NCI-H345 (cell line): ENCODE measurements at places on chromosomes 3 and 15.

GRCh38 chr3:66661628-66662027 is 160.8 kb upstream of the LRIG1 start:
- no peak for DNase-seq

- no peak for DNase-seq
Measured at GRCh38 chr3:10515884-10516495, 10.6 kb upstream of the ATP2B2 start.

DNA sequence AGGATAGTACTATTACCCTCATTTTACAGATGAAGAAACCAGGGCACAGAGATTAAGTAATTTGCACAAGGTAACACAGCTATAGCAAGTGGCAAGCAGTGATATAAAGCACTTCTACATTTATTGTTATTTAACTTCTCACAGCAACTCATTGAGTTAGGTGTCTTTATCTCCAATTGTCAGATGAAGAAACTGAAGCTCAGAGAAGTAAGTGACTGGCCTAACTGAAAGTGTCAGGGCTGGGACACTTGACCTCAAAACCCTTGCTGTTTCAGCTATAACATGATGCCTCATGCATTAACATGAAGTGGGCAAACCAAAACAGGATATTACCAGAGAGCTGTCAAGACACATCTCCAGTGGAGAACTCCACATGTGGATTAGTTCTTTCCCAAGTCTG is 65.8 kb upstream of the LEKR1 start:
- DNase-seq = no peak

DNA sequence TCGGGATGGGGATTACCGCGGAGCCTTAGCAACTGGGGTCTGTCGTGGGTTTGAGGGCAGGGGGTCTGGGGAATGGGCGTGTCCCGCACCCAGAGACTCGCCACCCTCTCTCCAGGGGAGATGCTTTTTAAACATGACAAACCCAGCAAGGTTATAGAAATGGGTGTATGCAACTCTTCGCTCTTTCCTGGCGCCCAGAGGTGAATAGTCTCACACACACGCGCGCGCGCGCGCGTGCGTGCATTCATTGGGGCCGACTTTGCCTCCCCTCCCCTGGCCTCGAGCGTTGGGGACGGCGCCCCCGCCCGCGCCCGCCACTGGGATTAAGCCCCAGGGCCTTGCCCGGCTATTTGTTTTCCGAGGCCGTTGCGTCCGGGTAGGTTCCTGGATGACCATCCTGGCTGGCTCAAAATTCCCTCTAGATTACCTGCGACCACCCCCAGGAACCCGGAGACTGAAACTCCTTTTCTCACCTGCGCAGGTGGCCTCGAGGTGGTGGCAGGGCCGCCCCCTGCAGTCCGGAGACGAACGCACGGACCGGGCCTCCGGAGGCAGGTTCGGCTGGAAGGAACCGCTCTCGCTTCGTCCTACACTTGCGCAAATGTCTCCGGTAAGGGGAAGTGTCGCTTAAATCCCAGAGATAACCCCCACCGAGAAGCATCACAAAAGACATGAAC is 777 bp downstream of the GPR160 start:
- DNase-seq = peak; percentile 29

DNA sequence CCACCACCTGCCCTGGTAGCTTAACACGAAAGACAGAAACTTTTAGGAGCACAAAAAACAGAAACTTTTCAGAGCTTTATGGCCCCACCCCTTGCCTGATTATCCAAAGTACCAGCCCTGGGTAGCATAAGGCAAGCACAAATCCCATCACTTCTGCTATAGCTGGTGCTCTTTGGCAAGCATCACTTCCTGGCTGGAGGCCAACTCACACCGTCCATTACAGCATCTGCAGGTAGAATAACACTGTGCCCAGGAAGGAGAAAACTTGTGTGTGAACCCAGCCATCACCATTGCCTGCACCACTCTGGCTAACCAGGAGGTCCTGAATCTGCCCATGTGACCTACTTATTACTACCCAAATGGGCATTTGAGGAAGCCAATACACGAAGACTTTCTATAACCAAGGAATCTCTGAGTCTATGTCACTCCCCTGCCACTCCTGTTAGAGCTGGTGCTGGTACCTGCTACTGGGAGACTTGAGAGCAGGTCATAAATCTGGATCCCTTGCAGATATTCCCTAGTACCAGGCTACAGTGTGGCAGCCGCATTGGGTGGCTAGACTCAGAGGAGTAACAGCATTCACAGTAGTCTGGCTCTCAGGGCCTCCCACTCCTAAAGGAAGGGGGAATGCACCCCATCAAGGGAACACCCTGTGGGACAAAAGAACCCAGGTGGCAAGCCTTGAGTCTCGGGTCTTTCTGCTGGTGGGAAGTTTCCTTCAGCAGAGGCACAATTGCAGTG is 73.3 kb upstream of the AKAP13 start:
- DNase-seq = peak; percentile 36

GRCh38 chr3:171865191-171865865 is 22.2 kb downstream of the TMEM212 start:
- no peak for DNase-seq
